Activated CD8-positive, alpha-beta memory T cell treated with anti-CD3 and anti-CD28 coated beads for 1 hour (primary cell): ENCODE measurements at places on chromosomes 2 and 18.

- no peak for DNase-seq
These were observed 96.4 kb upstream of the DDX18 start for GRCh38 chr2:117718048-117718447.

- DNase-seq: no peak
These were observed 106.8 kb downstream of the C1D start for GRCh38 chr2:67955748-67956603.

DNA sequence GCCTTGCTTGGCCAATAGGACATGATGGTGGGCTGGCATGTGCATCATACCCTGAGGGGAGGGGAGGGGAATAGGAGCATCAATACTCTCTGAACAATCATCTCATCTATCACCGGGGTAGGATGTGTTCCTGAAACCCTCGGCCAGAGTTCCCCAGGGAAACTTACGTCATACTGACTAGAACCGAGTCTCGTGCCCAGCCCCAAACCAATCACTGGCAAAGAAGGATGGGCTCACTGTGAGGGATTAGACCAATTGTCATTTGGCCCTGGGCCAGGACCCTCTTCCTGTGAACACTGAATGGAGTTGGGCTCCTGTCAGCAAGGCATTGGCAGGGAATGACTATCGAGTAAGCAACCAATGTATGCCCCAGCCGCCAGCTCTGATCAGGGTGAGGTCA, 261.5 kb downstream of the MYCN start:
- DNase-seq: no peak

DNA sequence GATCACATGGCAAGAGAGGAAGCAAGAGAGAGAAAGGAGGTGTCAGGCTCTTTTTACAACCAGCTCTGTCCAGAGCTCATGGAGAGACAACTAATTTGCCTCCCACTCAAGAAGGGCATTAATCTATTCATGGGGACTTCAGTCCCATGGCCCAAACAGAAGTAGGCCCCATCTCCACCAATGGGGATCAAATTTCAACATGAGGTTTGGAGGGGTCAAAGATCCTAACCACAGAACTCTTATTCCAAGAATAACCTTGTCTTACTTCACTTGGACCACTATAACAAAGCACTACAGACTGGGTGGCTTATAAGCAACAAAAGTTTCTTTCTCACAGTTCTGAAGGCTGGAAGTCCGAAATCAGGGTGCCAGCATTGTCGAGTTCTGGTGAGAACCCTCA, 31.8 kb downstream of the GRB14 start:
- no peak for DNase-seq

DNA sequence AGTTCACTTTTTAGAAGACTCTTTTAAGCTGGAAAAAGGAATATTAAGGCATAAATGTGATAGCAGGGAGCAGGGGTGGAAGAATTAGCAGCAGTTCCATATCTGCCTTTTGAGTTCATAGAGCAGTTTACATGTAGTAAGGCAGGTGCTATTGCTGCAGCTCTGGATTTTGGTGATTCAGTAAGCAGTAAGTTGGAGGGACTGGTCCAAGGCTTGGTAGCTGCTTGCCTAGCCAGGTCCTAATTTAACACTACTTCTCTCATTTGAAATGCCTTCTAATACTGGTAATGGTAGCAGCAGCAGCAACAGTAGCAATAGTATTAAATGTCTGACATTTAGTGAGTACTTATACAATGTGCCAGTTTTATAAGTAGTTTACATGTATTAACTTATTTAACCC, 30.0 kb downstream of the HAT1 start:
- no peak for DNase-seq

GRCh38 chr2:39542523-39542922, 105.4 kb upstream of the MAP4K3 start:
- no peak for DNase-seq

GRCh38 chr2:43273529-43273928, 47.1 kb upstream of the ZFP36L2 start:
- no peak for DNase-seq

DNA sequence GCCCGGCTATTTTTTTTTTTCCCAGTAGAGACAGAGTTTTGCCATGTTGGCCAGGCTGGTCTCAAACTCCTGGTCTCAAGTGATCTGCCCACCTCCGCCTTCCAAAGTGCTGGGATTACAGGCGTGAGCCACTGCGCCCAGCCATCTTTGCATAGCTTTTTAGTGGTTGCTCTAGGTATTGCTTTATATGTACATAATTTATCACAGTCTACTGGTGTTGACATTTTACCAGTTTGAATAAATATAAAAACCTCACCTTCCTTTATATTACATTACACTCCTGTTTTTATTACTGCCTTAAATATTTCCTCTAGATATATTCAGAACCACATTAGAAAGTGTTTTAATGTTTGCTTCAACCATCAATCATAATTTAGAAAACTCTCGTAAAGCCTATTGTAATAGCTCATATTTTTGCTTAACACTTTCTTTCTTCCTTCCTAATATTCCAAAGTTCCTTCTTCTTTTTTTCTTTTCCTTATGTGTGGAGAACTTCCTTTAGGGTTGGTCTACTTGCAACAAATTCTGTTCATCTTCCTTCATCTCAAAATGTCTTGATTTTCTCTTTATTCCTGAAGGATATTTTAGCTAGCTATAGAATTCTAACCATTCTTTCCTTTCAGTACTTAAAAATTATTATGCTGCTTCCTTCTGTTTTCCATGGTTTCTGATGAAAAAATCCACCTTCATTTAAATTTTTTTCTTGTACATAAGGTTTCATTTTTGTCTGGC, 82.2 kb upstream of the DAPL1 start:
- no peak for DNase-seq

DNA sequence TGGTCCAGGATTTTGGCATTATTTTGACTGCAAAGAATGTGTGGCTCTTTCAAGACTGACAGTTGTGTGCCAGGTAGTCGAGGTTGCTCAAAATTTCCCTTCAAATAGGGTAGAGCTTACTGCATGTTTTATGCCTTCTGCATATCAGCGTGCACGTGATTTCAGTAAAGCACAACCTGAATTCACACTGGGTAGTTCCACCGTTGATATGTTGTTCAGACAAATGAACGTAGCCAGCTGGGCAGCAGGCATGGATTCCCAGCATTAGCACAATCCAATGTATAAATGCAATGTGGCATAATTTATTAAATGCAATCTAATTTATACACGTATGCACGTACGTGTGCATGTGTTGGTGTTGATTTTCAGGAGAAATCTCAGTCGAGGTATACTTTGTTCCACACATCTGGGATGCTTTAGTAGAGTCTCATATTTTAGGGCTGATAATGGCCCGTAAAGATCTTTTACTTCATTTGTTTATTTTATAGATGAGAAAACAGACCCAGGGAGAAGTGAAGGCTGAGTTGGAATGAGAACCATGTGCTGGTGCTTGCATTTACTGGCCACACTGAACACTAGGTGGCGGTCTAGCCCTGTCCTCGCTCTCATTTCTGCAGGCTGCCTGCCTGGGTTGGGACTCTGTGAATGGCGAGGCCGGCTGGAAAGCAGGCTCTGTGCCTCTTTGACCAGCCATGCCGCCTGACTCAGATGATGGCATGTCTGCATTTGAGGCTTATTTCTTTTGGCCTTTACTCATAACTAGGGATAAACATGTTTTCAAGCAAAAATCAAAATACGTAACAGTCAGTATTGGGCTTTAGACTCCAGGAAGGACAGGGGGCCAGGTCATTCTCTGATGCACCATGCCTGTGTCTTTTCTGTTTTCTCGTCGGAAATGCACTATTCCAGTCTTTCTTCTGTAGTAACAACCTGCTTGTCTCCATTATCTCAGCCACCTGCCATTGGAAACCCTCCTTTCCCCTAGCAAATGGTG, 120.4 kb downstream of the RNF144A start:
- DNase-seq: no peak

DNA sequence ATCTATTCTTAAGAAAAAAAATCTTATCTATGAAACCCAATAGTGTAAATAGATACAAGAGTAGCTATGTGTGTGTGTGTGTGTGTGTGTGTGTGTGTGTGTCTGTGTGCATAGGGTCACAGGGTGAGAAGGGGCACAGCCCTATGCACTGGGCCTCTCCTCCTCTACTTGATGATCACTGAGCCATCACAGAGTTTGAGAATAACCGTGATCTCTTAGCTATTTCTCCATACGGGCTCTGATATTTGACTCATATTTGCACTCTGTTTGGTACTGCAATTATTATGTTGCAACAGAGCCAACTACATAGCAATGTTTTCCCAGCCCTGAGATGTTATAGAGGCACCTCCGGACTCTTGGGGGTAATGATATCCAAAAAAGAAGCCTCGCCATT, 28.8 kb upstream of the SLC40A1 start:
- DNase-seq: no peak

DNA sequence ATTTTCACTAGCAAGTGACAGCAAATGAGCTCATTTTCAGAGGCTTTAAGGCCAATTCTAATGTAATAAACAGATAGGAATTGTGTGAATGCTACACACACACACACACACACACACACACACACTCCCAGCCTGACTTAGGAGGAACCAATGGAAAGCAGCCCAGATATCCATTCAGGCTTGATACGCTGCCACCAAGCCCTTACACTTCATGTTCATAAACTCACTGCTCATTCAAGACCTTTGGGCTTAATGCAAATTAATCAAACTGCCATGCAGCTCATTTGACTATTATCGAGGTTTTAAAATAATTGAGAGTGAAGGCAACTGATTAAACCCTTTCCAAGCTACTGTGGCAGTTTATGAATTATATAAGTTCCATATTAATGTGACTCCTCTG, 298.9 kb upstream of the NCKAP5 start:
- DNase-seq: no peak

GRCh38 chr2:10918661-10919409, 7.1 kb downstream of the KCNF1 start:
- no peak for DNase-seq

DNA sequence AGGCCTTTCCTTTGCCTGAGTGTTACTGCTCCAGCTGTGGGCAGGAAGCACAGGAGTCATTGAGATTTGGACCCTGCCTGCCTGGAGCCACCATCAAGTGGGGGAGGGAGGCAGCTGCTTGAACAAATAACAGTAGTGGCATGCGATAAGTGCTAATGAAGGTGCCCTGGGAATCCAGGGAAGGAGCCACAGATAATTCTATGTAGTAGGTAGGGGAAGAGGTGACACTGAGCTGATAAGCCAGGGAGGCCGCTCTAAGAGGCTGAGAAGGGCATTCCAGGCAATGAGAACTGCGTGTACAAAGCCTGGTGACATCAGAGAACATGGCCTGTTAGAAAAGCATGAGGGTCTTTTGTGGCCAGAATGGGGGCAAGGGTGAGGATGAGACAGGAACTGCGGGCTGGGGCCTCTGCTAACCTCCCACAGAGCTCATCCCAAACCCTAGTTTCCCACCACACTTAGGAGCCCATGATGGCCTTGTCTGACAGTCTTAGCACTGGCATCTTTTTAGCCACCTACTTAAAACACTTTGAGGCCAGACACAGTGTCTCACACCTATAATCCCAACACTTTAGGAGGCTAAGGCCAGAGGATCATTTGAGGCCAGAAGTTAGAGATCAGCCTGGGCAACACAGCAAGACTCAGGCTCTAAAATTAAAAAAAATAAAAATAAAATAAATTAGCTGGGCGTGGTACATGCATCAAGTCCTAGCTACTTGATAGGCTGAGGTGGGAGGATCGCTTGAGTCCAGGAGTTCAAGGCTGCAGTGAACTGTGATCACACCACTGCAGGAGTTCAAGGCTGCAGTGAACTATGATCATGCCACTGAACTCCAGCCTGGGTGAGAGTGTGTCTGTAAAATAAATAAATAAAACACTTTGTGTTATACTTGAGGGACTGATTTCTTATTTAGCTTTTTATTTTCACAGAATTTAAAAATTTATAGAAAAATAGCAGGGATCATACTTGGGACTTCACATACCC, 58.9 kb downstream of the TET3 start:
- DNase-seq: no peak

- DNase-seq: no peak
These were observed 463.2 kb downstream of the CDH2 start for GRCh38 chr18:27713738-27714095.

- no peak for DNase-seq
These were observed 162.5 kb upstream of the RAB6C start for GRCh38 chr2:129816813-129817574.

- no peak for DNase-seq
These were observed 84.8 kb upstream of the RASGRP3 start for GRCh38 chr2:33391529-33392255.

DNA sequence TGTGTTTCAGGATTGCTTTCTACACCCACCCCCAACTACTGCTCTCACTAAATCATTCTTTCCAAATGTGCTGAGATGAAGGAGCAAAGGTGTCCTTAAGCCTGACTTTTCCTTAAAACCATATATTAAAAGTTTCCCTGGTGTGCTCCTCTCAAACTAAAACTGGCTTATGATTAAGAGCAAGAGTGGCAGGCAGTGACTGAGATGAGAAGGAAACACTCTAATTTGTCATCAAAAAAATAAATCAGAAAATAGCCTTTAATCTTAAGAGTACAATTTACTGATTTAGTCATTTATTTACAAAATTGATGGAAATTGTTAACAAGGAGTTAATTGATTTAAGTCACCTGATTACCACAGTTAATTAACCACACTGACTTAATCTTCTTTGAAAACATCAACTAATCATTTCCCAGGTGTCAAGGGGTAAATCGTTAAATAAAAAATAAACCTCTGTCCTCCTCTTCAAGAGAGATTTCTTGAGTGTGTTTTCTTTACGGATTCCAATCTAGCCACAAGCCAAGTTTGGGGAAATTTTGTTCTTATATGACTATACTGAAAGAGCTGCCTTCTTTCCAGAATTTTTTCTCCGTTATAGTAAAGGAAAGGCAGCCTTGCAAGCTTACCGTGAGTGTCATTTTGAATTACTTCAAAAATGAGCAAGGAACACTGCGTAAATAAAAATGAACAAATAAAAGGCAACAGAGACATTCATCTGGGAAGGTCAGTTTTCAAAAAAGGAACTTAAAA, 17.4 kb downstream of the LRP2 start:
- DNase-seq: no peak

DNA sequence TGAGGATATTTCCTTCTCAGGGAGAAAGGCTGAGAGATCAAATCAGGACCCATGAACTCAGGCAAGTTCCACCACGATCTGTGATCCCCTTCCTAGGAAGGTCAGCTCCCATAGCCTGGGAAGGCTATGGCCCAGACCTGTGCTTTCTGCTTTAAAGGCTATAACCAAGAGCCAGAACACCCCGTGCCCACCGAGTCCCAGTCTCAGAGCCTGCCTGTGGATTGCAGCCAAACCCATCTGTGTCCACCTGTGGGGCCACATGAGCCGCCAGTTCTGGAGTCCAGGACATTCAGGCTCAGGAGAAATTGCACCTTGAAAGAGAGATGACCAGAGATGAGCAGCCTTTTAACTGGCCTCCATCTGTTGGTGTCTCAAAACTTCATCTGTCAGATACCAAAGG, 46.9 kb downstream of the MAL start:
- no peak for DNase-seq

- no peak for DNase-seq
These were observed 96.9 kb downstream of the OSBPL1A start for GRCh38 chr18:24300703-24301102.
